Myometrial cell (primary cell): ENCODE measurements at places on chromosomes 16 and 17. TPM values are rescaled to one million over a fixed set of nuclear protein-coding genes. Genes with fewer than 3 reads are reported as not detected.

KRT28 gene
- total RNA-seq, result not detected in 2 replicates

EVPLL gene
- not detected in 2 replicates for total RNA-seq

ABCC11 gene
- 0.29 TPM in 1 of 2 replicates, not detected in the other for total RNA-seq

CACNG5 gene
- not detected in 2 replicates for total RNA-seq

C1QTNF8 gene
- total RNA-seq, result not detected in 2 replicates

CHST5 gene
- total RNA-seq, result not detected in 2 replicates

TIGD7 gene
- 1.2 and 2.3 TPM in 2 replicates for total RNA-seq

C1QTNF1 gene
- total RNA-seq, result 20.7 and 28.3 TPM in 2 replicates

RNF43 gene
- total RNA-seq, result not detected in 2 replicates

GCGR gene
- not detected in 2 replicates for total RNA-seq

WNK4 gene
- total RNA-seq, result 12.7 and 13.6 TPM in 2 replicates

CDH15 gene
- total RNA-seq, result not detected in 2 replicates

MPV17L gene
- total RNA-seq, result 2.5 TPM in 1 of 2 replicates, not detected in the other

GDPD3 gene
- total RNA-seq, result 0.89 and 2.9 TPM in 2 replicates

JUP gene
- 19.0 and 26.9 TPM in 2 replicates for total RNA-seq
